ENCODE measurements at places on chromosomes 5 and 9.

DNA sequence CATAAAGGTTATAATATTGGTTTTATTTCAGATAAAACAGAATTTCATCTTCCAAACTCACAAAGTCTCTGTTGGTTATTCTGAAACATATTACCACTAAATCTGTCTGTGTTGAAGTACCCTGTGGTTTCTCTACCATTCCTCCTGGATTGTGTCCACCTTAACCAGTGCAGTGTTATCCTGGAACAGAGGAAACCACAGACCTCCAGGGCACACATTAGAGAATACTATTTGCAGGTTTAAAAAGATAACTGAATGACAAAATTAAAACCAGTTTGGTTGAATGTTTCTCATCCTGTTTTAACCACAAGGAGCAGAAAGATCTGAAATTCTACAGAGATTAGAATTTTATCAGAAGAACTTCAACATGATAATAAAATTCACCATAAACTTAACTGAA is 251.8 kb downstream of the CWC27 start:
- no peak for DNase-seq

DNA sequence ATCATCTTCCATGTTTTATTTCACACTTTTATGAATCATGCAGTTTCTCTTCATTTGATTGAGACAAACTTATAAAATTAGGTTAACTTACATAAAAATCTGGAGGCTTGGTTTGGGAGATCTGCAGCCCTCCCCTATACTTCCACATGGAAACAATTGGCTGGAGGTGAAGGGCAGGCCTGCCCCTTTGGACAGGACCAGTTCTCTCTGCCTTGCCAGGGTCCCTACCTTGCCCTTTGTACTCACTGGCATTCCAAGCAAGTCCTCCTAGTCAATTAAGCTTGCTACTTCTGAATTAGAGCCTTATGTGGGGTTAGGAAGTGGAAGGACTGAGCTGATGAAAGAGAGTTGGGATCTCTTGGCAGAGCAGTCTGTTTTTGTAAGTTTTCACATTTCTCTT is 257.3 kb downstream of the GAS1 start:
- no peak for DNase-seq

GRCh38 chr9:7088611-7089010 is 330.8 kb downstream of the KDM4C start:
- DNase-seq, result no peak

- DNase-seq, result no peak
These were observed at the start of gene CDX1 for GRCh38 chr5:150166650-150167511. Gene CDX1 (plus strand): TSS chr5:150166778. CDS start chr5:150166877, 99 bp downstream.

GRCh38 chr9:33731625-33732024 is 63.7 kb upstream of the PRSS3 start:
- no peak for DNase-seq

- peak; percentile 10 for DNase-seq
These were observed 119.5 kb upstream of the CTNND2 start for GRCh38 chr5:12023614-12024241.
